Stimulated activated CD8-positive, alpha-beta memory T cell treated with anti-CD3 and anti-CD28 coated beads, Interleukin-4, amount 100 ng/mL, for 1 hour (primary cell): ENCODE measurements at places on chromosomes 16 and 17.

DNA sequence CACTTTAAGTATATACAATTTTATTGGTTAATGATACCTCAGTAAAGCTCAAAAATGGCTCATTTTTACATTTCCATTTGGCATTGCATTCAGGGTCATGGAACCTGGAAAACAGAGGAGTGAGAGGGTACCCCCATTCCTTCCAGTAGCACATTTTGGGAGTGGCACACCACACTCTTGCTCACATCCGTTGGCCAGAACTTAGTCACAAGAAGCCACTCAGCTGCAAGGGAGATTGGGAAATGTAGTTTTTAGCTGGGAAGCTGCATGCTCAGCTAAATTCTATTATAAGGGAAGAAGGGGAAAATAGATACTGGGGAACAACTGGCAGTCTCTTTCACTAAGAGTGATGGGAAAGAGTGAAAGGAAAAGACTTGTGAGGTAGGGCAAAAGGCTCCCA, 102.5 kb upstream of the TMEM97 start:
- no peak for DNase-seq

DNA sequence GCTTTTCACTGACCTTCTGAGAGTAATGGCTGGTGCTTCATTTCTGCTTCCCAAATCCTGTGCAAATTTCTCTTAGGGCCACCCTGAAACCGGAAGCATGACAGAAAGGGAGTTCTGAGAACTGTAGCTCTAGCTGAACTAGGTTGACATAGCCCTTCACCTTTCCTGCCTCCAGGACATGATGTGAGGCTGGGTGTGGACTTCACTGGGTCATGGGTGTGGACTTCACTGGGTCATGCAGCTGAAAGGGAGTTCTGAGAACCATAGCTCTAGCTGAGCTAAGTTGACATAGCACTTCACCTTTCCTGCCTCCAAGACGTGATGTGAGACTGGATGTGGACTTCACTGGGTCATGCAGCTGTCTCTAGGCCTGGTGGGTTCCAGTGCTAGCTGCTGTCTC, 54.3 kb upstream of the NLRP1 start:
- DNase-seq, result no peak

GRCh38 chr17:50325906-50326305, 20.0 kb upstream of the XYLT2 start:
- no peak for DNase-seq

GRCh38 chr17:39700148-39700987, 504 bp downstream of the ERBB2 start:
- no peak for DNase-seq

DNA sequence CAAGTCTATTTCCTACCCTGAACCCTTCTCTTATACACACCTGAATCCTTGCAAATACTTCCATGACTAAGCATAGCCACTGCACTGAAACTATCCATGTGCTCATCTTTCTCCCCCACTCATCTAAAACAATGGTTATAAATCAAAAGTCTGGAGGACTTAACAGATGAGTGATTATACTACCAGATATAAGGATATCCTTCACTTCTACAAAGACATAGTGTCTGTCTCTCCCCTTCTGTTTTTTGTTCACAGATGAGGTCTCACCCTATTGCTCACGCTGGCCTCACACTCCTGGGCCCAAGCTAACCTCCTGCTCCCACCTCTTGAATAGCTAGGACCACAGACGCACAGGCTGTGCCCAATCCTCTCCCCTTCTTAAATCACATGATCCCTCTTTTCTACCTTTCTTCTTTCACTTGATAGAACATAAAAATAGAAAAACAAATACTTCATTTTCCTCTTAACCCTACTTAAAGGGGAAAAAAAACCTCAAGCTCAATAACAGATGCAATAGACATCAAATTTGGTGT, 19.2 kb downstream of the CEP112 start:
- DNase-seq, result no peak

DNA sequence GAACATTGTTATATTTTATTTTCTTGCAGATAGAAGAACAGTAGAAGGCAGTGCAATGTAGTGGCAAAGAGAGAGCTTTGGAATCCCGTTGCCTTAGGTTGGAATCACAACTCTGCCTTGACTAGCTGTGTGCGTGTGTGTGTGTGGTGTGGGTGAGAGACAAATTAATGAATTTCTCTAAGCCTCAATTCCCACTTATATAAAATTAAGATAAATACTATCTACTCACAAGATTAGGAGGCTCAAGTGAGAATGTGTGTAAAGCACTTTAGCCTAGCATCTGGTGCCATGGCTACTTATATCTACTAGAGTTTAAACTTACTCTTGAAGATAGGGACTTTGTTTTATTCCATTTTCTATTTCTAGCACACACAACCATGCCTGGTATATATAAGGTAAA, 12.8 kb downstream of the CPD start:
- no peak for DNase-seq

GRCh38 chr17:29089601-29090044, 46.7 kb downstream of the PIPOX start:
- no peak for DNase-seq

GRCh38 chr16:30783280-30784109, 3.5 kb downstream of the ZNF629 start:
- DNase-seq, result no peak

DNA sequence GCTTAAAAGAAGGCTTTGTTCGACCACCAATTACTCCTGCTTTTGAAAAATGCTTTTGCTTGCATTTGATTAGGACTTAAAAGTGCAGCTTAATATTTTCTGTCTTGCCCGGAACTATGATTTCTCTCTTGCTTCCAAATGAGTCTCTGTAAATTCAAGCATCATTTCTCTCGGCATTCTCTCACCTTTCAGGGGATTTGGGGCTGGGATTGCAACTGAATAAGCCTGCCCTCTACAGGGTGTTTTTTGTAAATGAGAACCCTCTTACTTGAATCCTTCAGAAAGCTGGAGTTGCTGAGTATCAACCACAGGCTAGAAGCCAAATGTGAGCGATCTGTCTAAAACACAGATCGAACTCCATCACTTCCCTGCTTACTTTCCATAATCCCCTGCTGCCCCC, 234.6 kb downstream of the TMEM114 start:
- DNase-seq, result no peak

DNA sequence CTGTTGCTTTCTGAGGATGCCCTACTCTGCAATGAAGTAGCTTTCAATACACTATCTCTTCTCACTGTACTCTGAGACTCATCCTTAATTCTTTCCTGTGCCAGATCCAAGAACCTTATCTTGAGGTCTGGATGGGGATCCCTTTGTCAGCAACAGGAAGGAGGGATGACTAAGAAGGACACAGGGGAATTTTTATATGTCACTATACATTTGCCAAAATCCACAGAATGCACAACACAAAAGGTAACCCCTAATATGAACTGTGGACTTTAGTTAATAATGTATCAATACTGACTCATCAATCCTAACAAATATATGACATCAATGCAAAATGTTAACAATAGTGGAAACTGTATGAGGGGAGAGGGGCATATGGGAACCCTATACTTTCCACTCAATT, 4.7 kb upstream of the RBBP6 start:
- no peak for DNase-seq

- DNase-seq, result no peak
Observed at GRCh38 chr16:28171816-28172215, 39.9 kb downstream of the XPO6 start.

- DNase-seq, result no peak
Observed at GRCh38 chr16:84600343-84601229, 17.3 kb downstream of the COTL1 start.
